ENCODE measurements at places on chromosomes 16 and 17.

DNA sequence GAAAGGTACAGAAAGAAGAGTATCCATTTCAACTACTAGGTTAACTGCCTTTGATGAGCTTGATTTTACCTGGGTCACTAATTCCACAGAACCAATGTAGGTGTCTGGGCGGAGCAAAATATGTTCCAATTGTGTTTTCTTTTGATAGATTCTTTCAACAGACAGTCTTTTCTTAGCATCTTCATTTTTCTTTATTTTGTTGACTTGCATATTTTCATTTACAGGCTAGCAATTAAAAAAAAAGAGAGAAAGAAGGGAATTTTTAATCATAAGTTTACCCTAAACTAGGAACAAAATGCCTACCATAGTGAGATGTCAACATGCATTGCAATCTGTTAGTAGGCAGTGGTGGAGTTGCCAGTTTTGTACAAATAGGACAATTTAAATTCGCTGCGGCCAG is 1.0 kb downstream of the TOP2A start:
- no peak for DNase-seq

DNA sequence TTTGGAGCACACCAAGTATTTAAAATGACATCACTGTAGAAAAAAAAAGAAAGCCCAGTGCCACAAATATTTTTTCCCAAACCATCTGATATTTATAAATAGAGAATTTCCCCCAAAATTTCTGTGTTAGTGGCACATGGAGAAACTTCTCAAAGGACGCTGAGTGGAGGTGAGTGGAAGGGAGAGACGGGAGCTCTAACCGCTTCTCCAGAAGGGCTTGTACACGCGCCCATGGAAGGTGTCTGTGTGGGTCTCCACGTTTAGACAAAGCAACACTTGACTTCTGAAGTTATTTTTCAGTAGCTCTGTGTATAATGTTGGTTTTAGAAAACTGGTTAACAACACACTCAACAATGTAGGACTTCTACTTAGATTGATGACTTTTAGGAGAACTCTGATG is 1.0 kb downstream of the MYOCD start:
- DNase-seq: no peak

GRCh38 chr17:42002792-42003301 is 14.4 kb downstream of the DNAJC7 start:
- peak; percentile 50 for DNase-seq

DNA sequence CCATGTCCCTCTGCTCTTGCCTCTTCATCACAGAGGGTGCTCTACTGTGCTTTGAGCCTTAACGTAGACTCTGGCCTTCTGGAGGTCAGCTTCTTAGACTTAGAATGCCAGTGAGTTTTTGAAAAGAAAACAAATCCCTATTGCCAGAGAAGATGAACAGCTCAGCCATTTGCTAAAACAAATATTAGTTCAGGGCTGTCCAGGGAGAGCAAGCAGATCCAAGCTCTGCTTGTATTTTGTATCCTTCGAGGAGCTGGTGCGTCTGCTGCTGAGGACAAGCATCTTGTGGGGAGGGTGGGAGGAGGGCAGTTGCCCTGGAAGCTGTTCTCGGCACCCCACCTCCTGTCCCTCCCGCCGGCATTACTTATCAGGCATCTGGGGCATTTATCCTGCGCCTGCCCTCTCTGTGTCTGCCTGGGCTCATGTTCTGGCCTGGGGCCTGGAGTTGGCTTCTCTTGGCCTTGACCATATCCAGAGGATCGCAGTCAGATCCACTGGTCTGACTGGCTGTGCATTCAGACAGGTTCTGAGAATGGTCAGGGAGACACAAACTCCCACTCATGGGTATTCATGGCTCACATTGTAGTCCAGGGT is 173.1 kb upstream of the NLRP1 start:
- no peak for DNase-seq

GRCh38 chr17:8226536-8227237 is 16.3 kb upstream of the AURKB start:
- peak; percentile 13 for DNase-seq

DNA sequence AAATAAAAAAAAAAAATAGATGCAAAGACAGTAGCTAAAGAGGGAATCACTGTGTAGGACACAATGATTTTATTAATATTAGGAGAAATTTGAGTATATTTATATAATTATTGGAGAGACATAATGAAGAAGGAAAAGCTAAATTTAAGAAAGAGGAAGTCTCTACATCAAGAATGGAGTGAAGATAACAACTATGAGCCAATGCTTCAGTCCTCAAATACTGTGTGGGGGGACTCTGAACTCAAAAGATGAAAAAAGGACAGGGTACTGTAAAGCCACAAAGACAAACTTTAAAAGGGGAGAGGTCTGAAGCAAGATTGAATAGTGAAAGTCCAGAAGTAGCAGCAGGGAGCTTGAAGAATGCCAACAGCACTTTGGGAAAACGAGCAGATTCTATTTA is 44.7 kb downstream of the SKAP1 start:
- DNase-seq: no peak

DNA sequence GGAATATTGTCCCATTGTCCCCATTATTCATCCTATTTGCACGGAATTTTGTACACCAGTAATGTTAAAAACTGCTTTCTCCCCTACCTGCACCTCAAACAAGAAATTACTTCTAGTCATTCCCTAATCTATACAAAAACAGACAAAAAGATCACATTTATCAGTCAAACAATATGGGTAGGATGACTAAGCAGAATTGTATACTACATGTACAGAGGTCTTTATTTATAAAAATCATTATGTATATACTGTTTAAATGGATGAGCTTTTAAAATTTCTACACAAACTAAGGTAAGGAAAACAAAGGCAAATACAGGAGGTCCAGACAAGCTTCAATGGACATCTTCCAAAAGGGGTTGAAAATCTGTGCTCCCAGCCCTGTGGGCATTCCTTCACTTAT is 137.7 kb downstream of the CEP112 start:
- no peak for DNase-seq

DNA sequence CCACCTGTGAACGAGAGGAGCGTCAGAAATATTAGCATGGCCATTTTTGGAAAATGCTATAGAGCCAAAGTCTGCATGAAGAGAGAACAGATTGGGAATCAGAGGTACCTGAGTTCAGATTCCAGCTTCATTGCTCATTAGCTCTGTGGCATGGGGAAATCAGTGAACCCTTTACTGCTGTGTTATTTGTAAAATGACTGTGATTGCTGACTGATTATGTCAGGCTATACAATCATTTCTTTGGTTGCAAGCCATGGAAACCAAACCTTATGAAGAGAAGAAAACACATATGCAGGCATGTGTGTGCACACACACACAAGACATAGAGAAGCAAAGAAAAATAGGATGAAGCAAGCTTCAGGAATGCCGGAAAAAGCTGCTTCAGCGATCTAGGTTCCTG is 101.4 kb upstream of the HSBP1 start:
- DNase-seq: no peak

- DNase-seq: no peak
These were observed 398.9 kb downstream of the PMP22 start for GRCh38 chr17:14866266-14866665.

DNA sequence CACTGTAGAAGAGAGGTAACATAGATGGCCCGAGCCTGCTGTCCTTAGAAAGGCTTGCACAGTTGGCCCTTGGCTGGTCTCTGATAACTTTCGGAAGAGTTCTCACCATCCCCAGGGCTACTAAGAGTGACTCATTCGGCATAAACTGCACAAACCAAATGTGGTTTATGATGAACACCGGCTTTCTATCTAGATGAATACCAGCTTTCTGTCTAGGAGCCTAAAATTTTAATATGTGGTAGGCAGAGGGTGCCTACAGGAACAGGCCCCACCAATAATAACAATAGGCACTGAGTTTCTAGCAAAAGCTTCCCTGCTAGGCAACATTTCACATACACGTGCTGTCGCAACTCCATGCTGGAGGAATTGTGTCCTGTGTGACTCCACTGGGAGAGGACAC is 15.4 kb downstream of the CNOT1 start:
- no peak for DNase-seq

GRCh38 chr17:52159246-52160135 is 977 bp upstream of the CA10 start:
- DNase-seq: no peak

DNA sequence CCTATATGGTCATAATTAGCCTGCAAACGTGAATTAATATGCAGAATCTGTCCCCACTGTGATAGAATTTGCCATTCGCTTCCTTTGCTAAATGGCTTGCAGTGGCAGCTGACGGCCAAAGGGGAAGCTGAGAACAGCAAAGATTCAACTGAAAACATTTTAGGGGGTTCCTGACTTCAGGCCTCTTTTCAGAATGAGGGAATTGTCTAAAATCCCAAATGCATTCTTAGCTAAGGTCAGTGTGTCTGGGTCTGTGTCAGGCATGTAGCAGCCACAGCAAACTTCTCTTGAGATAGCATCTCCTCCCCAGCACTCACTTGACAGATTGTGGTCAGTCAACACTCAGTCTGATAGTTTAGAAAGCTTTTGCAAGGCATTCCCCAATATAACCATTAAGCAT is 701.1 kb downstream of the WWOX start:
- DNase-seq: no peak

DNA sequence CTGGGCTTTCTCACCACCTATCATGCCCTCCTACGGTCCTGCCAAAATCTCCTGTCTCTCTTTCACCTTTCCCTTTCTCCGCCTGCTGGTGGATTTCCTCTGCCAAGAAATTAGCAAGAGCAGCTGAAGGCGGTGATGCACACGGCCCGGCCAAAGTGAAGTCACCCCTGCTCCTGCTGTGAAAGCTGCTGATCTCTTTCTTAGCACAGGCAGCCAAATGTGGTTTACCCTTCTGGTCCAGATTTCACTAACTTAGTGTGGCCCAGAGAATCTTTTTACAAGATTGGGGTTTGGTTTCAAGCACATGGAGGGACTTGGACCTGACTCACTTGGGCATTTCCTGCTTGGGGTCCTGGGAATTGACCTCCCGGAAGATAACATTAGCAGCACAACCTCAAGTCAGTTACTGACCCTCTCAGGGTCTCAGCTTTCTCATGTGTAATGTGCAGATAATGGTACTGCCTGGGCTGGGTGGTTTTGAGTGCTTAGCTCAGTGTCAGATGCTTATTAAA is 155.7 kb downstream of the SOCS1 start:
- no peak for DNase-seq

DNA sequence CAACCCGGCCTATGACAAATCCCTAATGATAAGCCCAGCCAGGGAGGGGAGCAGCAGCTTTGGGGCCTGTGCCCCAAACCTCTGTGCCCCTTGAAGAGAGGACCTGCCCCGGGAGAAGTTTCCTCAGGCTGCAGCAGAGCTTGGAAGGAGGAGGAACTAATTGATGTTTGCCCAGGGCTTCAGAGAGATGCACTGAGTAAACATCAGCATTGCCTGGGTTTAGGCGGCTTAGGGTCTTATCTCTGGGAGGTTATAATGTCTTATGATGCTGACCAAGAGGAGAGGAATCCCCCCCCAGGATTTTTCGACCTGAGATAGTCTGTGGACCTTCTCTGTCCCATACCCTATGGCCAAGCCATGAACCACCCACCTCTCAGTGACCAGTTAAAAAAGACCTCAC is 148.7 kb upstream of the SDK2 start:
- DNase-seq: no peak

GRCh38 chr17:77444984-77445759 is 304.4 kb downstream of the SEC14L1 start:
- DNase-seq: peak; percentile 24

- peak; percentile 83 for DNase-seq
These were observed 12.2 kb upstream of the TERF2 start for GRCh38 chr16:69397821-69398521.

- no peak for DNase-seq
These were observed 301.4 kb downstream of the MAF start for GRCh38 chr16:79298894-79299799.

DNA sequence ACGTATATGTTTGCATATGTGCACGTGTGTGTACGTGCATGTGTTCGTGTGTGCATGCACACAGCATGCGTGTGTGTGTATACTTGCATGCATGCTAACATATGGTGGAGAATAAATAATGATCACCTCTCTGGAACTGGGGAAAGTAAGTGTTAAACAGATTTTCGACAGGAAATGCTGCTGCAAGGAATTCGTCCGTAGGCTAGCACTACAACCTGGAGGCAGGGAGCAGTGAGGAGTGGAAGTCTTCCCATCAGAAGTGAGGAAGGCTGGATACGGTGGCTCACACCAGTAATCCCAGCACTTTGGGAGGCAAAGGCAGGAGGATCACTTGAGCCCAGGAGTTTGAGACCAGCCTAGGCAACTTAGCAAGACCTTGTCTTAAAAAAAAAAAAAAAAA is 4.8 kb upstream of the CSNK1D start:
- no peak for DNase-seq

- no peak for DNase-seq
These were observed 125.5 kb downstream of the BRIP1 start for GRCh38 chr17:61737820-61738219.

GRCh38 chr17:76404976-76405563 is 20.7 kb downstream of the SPHK1 start:
- DNase-seq: no peak

DNA sequence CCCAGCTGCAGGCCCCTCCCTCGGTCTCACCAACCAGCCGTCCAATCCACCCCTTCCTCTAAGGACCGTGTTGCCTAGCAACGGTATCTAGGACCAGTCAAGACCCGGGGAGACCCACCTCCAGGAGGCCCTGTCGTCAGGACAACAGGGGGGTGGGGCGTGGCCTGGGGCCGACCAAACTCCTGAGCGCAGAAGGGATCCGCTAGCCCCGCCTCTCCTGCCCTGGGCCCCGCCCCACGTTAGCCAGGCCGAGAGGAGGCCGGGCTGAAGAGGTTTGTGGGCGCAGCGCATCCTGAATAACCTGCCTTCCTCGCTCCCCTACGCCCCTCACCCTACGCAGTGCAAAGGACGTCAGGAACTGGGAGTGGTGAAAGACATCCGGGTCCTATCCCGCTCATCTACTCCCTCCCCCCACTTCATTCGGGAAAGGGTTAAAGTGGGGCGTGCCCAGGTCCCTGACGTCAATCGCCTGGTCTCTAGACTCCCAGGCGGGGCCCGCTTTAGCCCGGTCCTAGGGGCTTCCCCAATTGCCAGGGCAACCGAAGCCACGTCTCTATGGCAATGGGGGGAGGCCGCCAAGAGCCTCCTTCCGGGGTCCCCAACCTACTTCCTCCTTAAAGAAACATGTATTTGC is 14.7 kb downstream of the DLG4 start:
- DNase-seq: peak; percentile 25

GRCh38 chr16:15581127-15581815 is 61.7 kb downstream of the MARF1 start:
- DNase-seq: peak; percentile 19

DNA sequence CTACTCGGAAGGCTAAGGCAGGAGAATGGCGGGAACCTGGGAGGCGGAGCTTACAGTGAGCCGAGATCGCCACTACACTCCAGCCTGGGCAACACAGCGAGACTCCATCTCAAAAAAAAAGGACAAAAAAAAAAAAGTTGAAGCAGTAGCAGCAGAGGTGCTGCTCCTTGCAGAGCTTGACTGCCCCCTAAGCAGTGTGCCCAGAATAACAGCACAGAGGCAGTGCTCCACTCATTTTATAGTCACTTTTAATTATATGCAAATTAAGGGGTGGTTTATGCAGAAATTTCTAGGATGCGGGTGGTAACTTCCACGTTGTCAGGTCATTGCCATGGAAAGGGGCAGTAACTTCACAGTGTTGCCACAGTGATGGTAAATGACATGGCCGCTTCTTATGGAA is 54.3 kb upstream of the NOL11 start:
- DNase-seq: no peak

GRCh38 chr17:74865504-74866197 is 6.0 kb upstream of the GRIN2C start:
- DNase-seq: peak; percentile 32

Measured in HT-29 (cell line).